Thoracic aorta (tissue), 2 donors: ENCODE measurements at places on chromosomes 5 and 9.

DNA sequence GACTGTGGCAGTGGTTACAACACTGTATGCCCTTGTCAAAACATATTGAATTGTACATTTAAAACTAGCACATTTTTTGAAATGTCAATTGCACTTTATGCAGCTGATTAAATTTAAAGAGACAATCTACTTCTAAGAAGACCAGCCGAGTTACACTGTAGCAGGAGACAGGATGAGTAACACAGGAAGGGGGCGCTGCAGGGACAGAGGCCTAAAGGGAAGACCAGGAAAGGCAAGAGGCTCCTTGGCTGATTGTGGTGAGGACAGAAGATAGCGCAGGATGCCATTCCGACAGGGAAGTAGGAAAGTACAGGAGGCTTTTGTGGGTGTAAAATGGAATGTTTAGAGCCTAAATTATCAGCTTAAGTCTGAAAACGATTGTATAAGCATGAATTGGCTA is 28.2 kb upstream of the PPP2R2B start:
- DNase-seq = no peak

GRCh38 chr9:14480526-14480925 is 166.6 kb upstream of the NFIB start:
- no peak for DNase-seq

GRCh38 chr9:136643596-136644342 is 18.9 kb upstream of the EGFL7 start:
- DNase-seq = no peak

- no peak for DNase-seq
These were observed 79.4 kb downstream of the SH3GL2 start for GRCh38 chr9:17658237-17658636.

DNA sequence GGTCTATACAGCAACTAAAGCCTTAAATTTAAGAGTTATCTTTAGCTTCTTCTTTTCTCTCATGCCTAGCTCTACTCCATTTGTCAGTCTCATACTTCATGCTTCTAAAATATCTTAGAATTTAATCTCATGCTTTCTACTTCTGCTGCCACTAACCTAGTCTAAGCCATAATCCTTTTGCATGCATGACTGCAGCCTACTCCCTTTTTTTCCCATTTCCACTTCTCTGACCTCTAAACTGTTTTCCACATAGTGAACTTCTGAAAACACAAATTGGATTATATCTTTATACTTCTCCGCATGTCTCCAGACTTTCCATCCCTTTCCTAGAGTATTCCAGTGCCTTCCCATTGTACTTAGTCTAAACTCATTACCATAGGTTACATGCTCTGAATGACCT is 193.0 kb downstream of the XRCC4 start:
- no peak for DNase-seq

DNA sequence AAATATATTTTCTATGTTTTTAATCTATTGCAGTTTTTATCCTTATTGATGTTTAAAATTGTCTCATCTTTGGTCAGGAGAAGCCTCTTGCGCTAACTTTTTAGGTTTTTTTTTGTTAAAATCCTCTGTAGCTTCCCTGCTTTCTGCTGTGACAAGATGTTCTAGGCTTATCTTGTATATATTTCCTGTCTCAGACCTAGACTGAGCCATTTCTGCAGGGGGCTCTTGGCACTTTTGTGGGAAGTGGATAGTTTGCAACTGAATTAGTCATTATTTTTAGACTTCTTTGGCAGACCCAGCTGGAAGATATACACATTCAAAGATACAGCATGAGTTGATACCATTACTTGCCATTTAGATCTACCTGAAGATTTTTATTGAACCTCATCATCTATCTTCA is 28.8 kb downstream of the TCERG1 start:
- DNase-seq = no peak

- no peak for DNase-seq
These were observed 14.5 kb downstream of the SLC6A18 start for GRCh38 chr5:1239505-1240251.

DNA sequence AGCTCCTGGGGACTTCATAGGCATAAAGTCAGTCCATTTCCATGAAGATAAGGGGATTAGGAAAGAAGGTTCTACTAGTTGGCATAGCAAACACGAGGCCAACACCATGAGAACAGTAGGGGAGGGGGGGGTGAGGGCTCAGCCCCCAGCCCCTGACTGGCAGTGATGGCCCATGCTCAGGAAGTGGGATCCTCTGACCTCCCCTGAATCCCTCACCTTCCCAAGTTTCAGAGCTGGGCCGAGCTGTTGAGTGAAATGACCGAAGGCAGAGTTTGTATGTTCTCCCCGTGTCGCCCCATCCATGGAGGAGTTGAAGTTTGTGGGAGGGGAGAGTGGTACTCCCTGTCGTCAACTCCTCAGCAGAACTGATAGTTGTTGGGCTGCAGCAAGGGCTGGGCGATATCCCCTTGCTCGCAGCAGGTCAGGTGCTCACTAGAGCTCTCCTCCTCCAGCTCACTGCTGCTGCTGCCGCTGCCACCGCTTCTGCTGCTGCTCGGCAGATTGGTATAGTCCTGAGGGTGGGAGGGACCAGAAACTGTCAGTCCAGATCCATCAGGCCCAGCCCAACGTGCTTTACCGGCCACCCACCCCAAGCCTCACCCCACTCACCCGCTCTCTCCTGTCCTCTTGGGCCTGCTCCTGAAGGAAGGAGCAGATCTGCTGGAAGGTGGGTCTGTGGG is 32.5 kb downstream of the CSF1R start:
- DNase-seq = no peak

- no peak for DNase-seq
These were observed 3.0 kb downstream of the DAPK1 start for GRCh38 chr9:87500491-87501270.

DNA sequence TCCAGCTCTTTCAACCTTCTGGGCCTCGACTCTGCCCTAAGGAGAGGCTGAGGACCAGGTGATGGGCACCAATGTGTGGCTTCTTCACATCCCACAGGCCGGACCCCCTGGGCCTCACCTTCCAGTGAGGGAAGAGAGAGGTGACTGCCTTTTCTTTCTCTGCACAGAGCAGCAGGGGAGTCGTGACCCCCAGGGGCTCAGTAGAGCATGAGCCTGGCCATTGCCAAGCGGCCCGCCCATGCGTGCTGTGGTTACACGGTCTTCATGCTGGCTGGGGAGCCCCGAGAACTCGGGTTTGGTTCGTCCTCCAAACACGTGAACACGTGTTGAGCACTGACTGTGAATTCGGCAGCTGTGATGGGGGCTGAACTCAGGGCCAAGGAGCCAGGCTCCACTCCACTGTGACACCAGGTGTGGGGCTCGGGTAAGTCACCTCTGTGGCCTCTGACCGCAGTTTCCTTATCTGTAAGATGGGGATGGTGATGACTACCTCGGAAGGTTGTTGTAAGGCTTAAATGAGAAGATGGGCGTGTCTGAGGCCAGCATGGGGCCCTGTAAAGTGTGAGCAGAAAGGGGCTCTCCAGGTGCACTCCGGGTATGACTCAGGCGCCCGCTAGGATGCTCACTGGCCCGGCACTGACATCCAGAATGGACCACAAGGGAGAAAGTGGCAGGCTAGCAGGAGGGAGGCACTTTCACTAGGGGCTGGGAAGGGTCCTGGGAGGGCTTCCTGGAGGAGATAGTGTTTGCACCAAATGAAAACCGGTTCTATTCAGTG is 13.4 kb upstream of the GRHPR start:
- no peak for DNase-seq

DNA sequence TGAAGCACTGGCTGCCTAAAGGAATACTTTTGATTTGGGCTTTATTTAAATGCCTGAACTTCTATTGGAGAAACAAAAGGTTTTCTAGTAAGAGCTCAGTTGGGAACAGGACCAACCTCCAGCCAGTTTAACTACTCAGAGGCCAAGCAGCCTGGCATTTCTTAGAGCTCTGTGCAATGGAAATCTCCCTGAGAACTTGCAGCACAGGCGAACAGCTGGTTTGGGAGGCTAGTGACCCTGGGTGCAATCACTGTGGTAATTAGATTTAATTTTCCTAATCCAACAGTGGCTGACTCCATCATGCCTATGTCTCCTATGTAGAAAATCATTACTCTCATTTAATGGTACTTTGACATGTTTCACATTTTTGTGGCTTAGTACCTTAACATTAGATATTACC is 1.0 kb upstream of the CDH6 start:
- no peak for DNase-seq

GRCh38 chr5:139903795-139904565 is 108.4 kb downstream of the PSD2 start:
- DNase-seq = no peak

GRCh38 chr5:124453221-124454051 is 293.0 kb downstream of the ZNF608 start:
- DNase-seq = no peak

GRCh38 chr9:132755096-132755495 is 84.8 kb downstream of the GTF3C4 start:
- DNase-seq = no peak

DNA sequence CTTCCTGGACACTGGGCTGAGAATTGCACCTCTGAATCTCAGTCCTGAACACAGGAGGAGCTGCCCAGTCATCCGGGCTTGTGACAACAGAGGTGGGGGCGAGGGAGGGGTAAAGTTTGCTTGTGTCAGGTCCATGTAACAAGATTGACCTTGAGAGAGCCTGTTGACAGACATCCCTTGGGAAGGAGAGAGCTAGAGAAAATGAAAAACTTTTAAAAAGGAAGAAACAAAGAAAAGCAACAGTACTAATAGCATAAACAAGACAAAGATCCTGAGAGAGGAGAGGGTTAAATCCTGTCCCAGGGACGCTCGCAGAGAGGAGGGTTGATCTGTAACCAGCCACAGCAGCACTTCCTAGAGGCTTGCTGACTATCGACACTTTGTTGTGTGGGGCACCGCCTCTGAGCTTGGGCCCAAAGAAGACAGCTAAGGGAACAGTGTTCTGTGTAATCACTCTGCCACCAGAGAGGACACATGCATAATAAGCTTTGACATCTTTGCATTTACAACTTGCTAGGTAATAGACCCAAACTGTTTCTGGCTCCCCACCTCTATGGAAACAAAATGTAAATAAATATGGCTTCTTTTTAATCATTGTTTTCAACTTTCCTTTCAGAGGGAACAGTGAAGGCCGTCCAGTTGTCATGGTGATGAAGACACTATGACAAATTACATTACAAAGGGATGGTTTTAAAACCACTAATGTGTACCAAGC is 363.7 kb downstream of the CSNK1G3 start:
- no peak for DNase-seq

- no peak for DNase-seq
These were observed 128.2 kb downstream of the TMEM161B start for GRCh38 chr5:88140396-88140855.

- DNase-seq = peak; percentile 35
These were observed 49.9 kb upstream of the SLIT3 start for GRCh38 chr5:169350759-169351240.

- DNase-seq = no peak
These were observed 154.4 kb downstream of the AUH start for GRCh38 chr9:91207397-91207728.

DNA sequence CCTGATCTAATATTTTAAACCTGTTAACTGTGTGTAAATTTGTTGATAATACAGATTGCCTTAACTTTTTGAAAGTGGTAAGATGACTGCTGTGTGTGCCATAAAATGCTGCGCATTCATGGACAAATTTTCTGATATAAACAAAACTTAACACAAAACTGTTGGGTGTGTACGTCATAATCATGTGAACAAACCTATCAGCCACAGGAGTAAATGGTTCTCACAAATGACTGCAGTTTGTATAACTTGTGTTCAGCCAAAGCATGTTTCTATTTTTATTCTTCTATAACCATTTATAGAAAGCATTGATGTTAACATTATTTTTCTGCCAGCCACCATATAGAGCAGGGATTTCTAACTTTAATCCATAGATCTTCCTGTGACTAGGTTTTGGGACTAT is 21.5 kb downstream of the CAMK4 start:
- DNase-seq = no peak

- no peak for DNase-seq
These were observed 58.3 kb downstream of the SH3TC2 start for GRCh38 chr5:149004559-149004958.

DNA sequence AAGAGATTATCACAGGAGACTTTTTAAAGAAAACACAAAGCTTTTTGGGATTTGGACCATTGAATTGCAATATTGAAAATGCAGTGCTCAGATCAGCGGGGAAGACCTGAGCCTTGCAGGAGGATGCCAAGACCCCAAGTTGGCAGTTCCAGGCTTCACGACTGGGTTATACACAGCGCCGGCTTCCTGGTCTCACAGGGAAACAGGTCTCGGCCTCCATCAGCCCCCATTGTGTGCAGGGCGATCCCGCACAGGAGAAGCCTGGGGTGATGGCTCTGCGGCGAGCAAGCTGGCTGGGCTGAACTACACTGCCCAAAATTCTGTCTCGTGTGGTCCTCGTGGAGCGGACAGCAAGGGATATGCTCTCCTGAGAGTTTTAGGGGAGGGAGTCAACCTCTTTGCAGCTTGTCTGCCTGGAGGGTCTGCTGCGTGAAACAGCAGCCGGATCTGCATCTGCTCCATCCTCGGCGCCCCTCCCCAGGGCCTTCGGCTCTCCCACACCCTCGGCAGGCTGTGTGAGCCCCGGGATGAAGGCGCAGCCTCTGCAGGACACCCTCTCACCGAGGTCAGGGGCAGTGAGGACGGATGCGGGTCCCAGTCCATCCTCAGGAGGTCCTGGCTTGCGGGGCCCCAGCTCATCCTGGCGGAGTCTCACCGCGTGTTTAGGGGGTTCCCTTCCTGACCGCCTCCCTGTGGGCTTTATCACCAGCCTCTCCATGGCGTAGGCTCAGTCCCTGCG is 60.6 kb downstream of the NSUN2 start:
- DNase-seq = no peak

- DNase-seq = no peak
These were observed 122.6 kb downstream of the APBA1 start for GRCh38 chr9:69549310-69550202.

- DNase-seq = no peak
These were observed 31.9 kb downstream of the IRF1 start for GRCh38 chr5:132458651-132459030.

GRCh38 chr9:3419893-3420292 is 105.9 kb downstream of the RFX3 start:
- DNase-seq = no peak

- DNase-seq = no peak
These were observed 7.1 kb downstream of the RAPGEF1 start for GRCh38 chr9:131732636-131733289.

- DNase-seq = no peak
These were observed 124.8 kb upstream of the IQGAP2 start for GRCh38 chr5:76278261-76278789.
